ENCODE measurements at places on chromosomes 11 and 22. TPM values are rescaled to one million over a fixed set of nuclear protein-coding genes. Genes with fewer than 3 reads are reported as not detected.

DNA sequence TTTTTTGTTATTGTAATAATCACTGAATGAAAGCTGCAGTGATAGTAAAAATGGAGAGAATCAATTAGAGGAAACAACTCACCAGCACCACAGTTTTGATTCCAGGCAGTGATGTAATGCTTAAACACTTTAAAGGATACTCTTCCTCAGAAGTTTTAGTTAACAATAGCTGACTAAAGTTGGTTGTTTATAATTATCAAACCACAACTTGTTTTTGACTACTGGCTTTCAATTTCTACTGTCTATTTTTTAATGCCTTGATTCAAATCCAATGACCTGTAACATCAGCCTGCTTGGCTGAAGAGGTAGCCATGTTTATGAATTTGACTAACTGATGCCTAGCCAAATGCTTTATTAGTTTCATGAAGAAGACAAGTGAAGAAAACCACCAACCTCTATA, 18.2 kb upstream of the CASP12 start:
- DNase-seq, result no peak

- DNase-seq, result peak; percentile 83
These were observed 33.2 kb upstream of the CAVIN3 start for GRCh38 chr11:6353367-6353987.

DNA sequence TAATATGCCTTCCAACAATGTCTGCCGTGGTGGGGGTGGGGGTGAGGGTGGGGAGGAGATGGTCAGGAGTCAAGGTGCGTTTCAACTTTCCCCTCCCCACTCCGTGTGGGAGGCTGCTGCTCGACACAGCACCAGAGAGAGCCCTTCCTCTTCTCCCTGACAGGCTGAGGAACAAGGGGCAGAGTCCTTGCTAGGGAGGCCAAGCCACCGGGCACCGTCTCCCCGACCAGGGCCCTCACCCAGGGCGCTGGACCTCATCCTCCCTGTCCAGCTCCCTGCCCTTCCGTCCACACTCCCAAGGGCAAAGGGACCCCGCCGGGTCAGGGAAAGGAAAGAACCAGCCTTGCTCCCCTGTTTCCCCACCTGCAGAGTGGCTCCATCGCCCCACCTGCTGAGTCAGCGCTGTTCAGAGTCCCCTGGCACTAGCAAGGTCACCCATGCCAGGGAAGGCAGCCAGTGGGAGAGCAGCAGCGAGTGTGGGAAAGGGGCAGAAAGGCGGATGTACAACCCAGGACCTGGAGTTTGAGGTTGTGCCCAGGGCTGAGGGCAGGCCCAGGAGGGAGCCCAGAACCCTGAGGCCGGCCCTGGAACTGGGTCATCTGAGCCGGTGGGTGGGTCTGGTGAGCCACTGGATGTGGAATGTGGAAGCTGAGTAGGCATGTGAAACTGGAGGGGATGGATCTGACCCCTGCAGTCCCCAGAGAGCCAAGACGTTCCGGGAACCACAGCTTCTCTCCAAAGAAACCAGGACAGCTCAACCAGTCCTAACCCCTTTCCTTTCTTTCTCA, 47.2 kb downstream of the BUD13 start:
- no peak for DNase-seq

DNA sequence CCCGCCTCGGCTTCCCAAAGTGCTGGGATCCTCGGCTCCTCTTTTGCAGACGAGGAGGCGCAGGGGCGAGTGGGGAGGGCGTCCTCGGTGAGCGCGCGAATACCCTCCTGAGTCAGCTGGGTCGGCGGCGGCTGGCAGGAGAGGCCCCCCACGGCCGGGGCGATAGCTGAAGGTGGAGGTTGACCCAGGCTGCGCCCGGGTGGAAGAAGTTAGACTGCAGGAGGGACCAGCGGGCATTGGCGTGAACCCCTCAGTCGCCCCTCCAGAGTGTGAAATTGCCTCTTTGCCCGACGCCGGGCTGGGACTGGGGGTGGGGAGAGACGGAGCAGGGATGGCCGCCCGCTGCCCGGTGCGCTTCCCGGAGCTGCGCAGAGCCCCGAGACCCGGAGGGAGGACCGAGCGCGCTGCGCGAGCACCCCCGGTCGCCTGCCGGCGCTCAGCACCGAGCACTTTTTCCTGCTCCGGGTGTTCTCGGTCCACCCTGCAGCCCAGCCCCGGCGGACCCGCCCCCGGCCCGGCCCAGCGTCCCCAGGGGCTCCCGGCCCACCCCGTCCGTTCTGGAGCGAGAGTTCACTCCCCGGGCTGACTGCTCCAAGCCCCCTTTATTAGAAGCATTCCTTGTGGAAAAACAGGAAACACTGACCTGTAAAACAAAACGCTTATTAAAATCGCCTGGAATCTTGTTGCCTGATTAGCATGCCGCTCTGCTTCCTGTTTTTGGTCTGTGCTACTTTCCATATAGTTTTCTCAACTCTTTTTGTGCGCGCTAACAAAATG, 13.7 kb upstream of the CPT1A start:
- DNase-seq, result peak; percentile 44

DNA sequence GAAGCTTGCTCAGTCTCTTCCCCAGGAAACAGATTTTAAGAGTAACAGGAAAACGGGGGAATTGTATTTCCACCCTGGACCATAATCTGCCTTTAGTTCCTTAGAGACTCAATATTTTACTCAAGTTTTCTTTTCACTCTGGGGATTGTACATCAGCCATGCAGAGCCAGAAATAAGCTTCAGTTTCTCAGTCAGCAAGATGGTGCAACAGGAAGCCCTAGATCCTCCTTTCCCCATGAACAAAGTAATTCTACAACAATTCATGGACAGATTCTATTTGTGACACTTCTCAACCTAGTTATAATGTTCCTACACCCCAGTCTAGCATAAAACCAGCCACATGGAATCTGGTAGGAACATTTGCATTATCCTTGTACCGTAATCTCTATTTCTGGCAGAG, 24.7 kb downstream of the OR8B2 start:
- DNase-seq, result no peak

- no peak for DNase-seq
These were observed 28.2 kb downstream of the CARD18 start for GRCh38 chr11:105111145-105111944.

GRCh38 chr11:86775361-86775760, 25.0 kb upstream of the PRSS23 start:
- no peak for DNase-seq

GRCh38 chr11:131025020-131025419, 108.7 kb upstream of the SNX19 start:
- peak; percentile 3 for DNase-seq

GRCh38 chr11:122920579-122920978, 38.0 kb downstream of the JHY start:
- DNase-seq, result no peak

The RTN4RL2 gene
- 0.26 TPM for total RNA-seq

The GSTP1 gene
- 192 TPM for total RNA-seq

The OR4A16 gene
- total RNA-seq, result not detected

The RGL4 gene
- 0.03 TPM for total RNA-seq
